ENCODE measurements at places on chromosomes 12 and 14. TPM values are rescaled to one million over a fixed set of nuclear protein-coding genes. Genes with fewer than 3 reads are reported as not detected.

Gene POLR3B
- total RNA-seq, result 19.8 TPM

Gene NR4A1
- 1.5 TPM for total RNA-seq

Gene CLEC9A
- total RNA-seq, result 0.30 TPM

Gene OTOGL
- total RNA-seq, result under 0.01 TPM

Gene ADAM20
- total RNA-seq, result 2.4 TPM

Gene RERG
- 0.30 TPM for total RNA-seq

Gene LALBA
- not detected for total RNA-seq

Gene RPL36AL
- 212 TPM for total RNA-seq

Gene HOXC11
- 1.8 TPM for total RNA-seq

Gene DCN
- total RNA-seq, result 96.5 TPM

Gene POLE2
- 7.8 TPM for total RNA-seq

Gene ESRRB
- total RNA-seq, result not detected

Gene KRT81
- total RNA-seq, result not detected

Gene NEUROD4
- total RNA-seq, result not detected
